ENCODE measurements at places on chromosomes 1 and 21.

GRCh38 chr1:99503276-99503747 is 142.6 kb upstream of the PALMD start:
- no peak for DNase-seq

GRCh38 chr1:230327892-230328284 is 98.2 kb downstream of the PGBD5 start:
- no peak for DNase-seq

GRCh38 chr21:23801292-23801691 is 1806.0 kb downstream of the MRPL39 start:
- DNase-seq, result no peak

GRCh38 chr1:39269349-39269748 is 64.9 kb downstream of the MACF1 start:
- no peak for DNase-seq

- no peak for DNase-seq
These were observed 210.2 kb downstream of the APP start for GRCh38 chr21:25960402-25960801.

DNA sequence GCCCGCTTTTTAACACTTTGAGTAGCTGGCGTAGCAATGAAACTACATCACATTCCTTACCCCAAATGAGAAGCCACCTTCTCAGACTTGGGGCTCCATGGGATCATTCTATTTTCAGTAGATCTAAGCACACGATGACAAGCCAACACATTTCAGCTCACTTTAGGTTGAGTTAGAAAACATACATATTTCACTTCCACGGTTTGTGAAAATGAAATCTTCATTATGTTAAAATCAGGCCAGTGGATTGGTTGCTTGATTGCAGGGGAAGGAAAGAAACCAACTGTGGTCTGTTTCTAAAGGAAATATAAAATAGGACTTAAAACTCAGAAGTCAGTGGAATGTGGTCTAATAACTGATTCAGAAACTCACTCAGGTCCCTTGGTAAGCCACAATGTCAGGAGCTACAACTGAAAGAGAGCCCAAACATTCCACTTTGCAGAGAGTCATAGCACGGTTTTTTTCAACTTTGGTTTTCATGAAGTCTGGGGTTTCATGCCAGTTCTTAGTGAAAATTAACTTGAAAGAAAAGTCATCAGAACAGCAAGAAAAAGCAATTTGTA is 82.3 kb upstream of the TIAM1 start:
- DNase-seq, result no peak

- no peak for DNase-seq
These were observed 65.7 kb downstream of the SETD4 start for GRCh38 chr21:35994613-35995012.

DNA sequence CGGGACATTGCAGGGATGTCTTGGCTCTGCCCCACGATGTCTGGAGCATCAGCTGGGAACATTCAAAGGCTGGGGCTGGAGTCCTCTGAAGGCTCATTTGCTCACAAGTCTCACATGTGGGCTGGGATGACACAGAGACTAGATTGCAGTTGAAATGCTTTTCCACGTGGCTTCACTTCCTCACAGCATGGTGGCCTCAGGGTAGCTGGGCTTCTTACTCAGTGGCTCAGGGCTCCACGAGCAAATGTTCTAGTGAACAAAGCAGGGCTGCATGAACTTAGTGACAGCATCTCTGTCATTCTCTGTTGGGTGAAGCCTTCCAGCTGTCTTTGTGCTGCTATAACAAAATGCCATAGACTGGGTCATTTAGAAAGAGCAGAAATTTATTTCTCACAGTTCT is 247.0 kb upstream of the POU3F1 start:
- DNase-seq, result no peak

GRCh38 chr1:198118134-198118533 is 38.7 kb upstream of the NEK7 start:
- no peak for DNase-seq

DNA sequence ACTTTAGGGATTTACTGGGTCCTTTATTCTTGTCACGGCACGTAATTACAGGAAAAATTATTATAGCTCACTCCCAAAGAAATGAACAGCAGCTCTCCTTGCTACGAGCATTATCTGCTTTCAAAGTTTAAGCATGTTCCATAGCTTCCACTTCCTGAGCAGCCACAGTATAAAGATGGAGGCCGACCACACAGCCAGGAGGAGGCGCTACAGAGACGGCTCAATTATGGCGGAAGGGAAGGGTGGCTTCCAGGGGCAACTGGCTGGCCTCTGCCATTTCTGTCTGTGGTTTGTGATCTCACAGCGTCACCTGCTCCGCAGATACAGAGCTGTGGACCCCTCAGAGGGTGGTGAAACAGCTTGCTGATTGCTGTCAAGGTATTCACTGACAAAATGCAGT is 212.3 kb upstream of the GREM2 start:
- DNase-seq, result no peak

GRCh38 chr1:43706598-43707189 is 642 bp upstream of the ST3GAL3 start:
- DNase-seq, result no peak

DNA sequence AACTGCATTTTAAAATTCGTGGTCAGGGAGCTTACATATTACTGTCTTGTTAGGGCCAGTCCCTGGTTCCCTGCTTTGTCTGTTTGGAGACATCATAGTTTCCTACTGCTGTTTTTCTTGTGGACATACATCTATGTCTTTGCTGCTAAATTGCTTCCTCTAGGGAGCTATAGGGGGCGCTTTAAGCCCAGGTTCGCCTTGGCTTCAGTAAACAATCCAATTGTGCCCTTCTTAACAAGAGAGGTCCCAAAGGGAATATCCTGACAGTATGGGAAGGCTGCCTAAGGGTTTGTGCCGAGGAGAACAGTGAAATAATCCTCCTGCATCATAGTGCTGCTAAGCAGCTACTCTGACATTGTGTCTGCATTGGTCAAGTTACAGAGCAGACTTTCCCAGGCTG is 112.5 kb downstream of the USH2A start:
- no peak for DNase-seq

GRCh38 chr1:191086910-191087309 is 609.2 kb upstream of the BRINP3 start:
- DNase-seq, result no peak

DNA sequence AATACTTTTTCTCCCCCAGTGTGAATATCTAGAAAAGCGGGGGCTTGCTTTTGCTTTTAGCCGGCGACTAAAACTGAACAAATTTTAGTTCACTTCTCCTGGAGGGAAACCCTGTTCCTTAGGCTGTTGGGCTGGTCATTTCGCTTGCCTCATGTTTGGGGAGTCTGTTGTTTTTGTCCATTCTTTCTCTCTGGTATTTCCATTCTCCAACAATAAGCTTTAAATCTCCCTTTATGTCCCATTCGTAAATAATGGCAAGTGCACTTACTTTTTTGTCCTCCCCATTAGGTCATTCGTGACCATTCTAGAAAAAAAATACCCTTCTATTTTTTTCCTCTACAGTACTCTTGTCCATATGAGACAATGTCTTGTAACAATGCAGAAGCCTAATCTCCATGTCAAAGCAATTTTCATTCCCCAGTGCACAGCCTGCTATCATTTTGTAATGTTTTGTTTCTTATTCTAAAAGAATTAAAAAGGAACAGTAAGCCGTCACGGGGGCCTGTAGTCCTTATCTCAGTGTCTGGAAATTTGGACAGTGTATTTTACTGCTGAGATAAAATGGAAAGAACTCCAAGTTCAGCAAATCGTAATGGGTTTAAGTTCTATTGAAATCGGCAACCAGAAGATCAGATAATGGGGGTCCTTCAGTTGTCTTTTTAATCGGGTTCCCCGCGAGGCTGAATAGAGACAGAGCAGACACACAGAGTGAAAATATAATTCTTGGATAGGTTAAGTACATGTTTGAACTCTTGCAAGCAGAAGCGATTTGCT is 21.8 kb downstream of the PROX1 start:
- DNase-seq, result no peak

DNA sequence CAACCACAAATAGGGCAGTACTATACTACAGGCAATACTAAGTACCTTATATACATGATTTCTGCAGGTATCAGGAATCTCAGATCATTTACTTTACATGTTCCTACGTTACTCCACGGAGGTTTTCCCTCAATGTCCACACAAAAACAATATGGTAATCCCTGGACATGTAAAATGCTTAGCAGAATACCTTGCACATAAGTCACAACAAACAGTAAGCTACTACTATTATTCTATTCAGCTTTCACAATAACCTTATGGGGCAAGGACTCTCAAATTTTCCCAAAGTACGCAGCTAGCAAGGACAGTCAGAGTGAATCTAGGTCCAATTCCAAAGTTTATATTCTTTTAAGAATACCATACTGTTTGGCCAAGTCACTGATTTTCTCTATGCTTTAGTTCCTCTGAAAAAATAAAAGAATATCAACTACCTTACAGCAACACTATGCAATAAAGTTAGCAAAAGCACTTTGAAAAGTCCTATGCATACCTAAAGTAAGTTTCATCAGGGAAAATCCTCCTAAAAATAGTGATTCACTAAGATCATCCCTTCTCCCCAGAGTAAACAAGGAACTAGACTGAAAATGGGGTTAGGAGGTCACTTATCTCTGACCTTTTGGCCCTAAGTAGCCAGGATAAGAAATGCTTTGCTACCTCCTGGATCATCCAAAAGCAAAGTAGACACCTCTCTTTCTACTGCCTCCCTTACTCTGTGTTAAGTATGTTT is 67.4 kb downstream of the LUZP1 start:
- no peak for DNase-seq

- no peak for DNase-seq
These were observed 38.2 kb downstream of the MAPKAPK2 start for GRCh38 chr1:206722751-206723461.

DNA sequence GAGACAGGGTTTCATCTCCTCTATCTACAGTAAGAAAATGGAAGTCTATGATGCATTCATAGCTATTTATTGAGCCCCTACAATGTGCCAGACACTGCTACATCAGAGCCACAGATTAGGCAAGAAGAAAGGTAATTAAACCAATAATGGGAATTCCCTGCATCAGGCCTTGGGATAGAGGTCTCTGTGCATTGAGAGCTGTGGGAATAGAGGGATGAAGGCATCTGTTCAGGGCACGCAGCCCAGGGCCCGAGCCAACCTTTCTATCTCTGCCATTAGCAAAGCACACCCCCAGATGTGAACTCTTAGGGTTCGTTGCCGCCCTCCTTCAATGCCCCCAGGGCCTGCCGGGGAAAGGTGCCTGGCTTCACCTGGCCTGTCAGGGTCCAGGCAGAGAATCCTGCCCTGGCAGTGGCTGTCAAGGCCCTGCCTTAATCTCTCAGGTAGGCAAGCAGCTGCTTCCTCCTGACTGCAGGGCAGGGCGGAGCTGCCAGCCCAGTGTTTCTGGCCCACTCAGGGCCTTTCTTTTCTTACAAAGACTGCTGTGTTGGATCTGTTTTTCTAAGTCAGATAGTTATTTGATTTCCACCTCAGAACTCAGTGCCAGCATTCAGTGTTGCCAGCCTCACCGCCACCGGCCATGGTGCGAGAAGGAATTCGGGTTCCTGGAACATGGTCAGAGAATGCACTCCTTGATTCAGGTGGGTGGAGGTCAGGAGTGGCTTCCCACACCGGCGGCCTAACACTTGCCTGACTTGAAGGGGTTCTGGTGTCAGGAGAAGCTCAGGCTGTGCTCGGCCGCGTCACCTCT is 76.1 kb downstream of the PGM1 start:
- no peak for DNase-seq

DNA sequence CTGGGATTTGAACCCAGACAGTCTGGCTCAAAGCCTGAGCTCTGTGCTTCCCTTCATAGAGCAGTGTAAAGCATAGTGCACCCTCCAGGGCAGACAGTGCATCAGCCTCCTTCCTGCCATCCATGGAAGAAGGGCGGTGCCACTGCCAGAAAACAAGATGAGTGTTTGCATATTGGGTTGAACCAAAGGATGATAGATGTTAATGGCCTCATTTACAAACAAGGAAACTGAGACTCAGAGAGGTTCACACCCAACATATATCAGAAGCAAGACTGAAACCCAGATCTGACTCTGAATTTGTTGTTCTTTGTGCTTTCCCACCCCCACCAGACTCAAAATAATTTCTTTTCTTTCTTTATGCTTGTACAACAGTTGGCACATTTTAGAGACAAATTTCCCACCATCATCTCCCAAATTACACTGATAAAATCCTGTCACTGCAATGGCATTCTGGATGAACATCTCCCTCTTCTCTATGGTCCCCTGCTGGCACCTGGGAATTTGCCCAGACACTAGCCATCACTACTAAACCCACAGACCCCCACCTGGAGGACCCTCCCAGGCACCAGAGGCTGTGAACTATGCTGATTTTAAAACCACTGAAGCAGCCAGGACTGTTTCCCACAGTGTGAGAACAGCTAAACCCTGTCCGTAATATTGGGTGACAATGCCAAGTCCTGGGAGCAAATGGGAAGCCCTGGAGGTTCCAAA is 45.4 kb upstream of the MPZL1 start:
- no peak for DNase-seq

DNA sequence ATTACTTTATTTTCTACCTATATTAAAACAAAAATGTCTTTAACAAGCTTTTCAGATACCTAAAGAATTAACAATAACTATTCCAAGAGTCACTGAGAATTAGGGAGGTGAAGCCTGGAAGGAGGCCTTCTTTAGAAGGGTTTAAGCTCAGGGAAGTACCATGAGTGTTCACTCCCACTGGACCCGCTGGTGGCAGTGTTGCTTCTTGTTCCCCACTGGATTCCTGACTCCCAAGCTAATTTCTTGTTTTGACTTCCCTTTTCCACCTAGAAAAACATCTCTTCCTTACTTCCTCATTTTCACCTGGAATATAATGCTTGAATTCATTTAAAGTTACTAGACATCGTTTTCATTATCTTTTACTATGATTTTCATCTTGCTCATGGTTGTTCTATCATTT is 264.2 kb downstream of the HMCN1 start:
- no peak for DNase-seq

DNA sequence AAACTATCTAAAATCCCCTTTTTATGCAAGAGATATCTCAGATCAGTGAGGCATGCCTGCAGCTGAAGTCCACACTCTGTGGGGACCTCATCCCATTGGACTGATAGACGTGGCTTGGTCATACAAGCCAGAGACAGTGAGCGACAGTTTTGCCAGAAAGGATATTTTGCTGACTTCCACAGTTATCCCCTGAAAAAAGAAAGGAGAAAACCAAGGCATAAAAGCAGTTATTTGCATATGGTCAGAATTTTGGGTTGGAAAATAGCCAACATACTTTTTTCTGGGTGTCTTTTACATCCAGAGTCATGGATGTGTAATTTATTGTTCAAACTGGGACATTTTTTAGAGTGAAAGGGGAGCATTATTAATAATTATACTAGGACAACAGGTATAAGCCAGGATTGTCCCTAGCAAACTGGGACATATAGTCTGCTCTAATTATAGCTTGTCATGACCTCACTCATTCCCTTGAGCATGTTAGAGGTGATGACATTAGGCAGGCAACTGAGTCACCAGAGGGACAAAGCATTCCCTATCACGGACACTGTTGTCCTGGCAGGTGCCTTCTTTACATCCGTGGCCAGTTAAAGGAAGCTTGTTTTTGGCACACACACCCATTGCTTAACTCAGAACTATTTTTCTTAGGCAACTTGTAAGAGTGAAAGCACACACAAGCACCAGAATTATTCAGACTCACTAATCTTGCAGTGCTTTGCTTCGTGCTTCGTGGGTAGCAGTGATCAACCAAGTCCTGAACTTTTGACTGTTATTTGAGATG is 65.5 kb downstream of the PRRX1 start:
- DNase-seq, result no peak

Data from activated naive CD4-positive, alpha-beta T cell (primary cell).